ENCODE measurements at places on chromosomes 2 and 18. TPM values are rescaled to one million over a fixed set of nuclear protein-coding genes. Genes with fewer than 3 reads are reported as not detected.
A peak's percentile ranks its signal among the peaks of the same experiment; 100 is the strongest.

Gene C2orf78
- total RNA-seq = 0.09 TPM

Gene C2orf49
- total RNA-seq = 18.8 TPM

Gene SERPINB8
- total RNA-seq = 2.9 TPM

- no peak for DNase-seq
Observed at GRCh38 chr2:162210385-162210784, 32.9 kb downstream of the FAP start.

GRCh38 chr2:26384183-26384582, 17.5 kb upstream of the DRC1 start:
- no peak for DNase-seq

- DNase-seq = no peak
Observed at GRCh38 chr2:51953931-51954330, 922.0 kb upstream of the NRXN1 start.

DNA sequence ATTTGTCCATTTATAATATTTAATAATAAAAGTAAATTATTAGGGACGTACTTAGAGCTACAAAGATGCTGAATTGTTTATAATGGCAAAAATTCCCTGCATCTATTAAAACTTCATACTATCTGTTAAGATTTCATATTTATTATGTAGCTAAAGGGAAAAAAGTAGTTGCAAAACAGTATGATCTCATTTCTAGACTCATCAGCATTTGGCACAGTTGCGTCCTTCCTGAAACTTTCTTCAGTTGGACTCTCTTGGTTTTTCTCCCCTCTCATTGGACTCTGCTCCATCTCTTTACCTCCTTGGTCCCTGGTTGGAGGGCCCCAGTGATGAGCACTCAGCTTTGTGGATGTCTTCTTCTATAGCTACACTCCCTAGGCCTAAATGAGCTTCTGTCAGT, 99.6 kb downstream of the TMEM247 start:
- DNase-seq = no peak

- DNase-seq = no peak
Observed at GRCh38 chr2:219302412-219302968, 6.7 kb downstream of the PTPRN start.

GRCh38 chr2:121038891-121039616, 245.9 kb downstream of the TFCP2L1 start:
- peak; percentile 45 for DNase-seq
